NCI-H1694 treated with DMSO at 0.1 percent for 48 hours (cell line): ENCODE measurements at places on chromosomes 3 and 15.

DNA sequence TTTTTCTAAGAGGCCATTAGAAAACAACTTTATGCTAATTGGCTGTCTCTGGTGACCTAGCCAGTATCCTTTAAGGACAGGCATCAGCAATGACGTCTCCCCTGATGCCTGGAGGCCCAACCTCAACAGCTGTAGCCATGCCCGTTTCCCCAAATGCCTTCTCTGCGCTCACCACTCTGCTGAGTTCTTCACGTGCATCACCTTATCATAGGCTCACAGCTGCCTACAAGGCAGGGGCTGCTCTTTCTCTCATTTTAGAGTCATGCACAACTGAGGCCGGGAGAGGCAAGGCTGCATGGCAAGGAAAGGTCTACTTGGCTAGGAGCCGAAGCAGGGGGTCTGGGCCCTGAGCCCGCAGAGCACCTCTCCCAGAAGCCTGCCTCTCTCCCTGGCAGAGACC lies 43.9 kb upstream of the SEC13 start:
- no peak for DNase-seq

- no peak for DNase-seq
Measured at GRCh38 chr3:71722693-71723092, 2.5 kb downstream of the EIF4E3 start.

DNA sequence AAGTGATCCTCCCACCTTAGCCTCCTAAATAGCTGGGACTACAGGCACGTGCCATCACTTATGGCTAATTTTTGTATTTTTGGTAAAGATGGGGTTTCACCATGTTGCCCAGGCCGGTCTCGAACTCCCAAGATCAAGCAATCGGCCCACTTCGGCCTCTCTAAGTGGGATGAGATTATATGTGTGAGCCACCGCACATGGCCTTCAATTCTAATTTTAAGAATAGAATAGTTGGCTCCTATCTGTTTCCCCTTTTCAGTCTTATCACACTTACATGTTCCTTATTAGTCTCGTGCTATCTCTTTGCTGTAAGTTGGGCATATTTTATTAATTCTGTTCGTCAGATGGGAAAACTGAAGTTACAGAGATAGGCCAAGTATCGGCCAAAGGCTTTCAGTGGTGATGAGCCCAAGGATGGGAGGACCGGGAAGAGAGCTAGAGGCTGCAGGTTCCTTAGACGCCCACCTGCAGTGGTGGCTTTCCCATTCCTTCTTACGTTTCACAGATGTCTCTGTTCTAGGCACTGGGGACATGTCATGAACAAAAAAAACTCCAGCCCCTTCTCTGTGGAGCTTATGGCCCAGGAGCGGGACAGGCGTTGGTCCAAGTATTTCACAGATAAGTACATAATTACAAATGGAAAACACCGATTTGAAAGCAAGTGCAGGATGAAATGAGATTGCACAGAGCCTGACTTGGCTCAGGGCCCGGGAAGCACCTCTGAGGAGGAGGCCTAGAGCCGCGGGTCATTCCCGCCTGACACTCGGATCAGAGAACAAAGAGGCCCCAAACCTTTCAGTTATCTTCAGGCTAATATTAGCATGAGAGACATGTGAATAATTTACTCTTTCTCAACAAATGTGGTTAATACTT lies 91.1 kb upstream of the KLF13 start:
- DNase-seq: no peak

- no peak for DNase-seq
Measured at GRCh38 chr3:186976837-186977750, 46.8 kb downstream of the ST6GAL1 start.

DNA sequence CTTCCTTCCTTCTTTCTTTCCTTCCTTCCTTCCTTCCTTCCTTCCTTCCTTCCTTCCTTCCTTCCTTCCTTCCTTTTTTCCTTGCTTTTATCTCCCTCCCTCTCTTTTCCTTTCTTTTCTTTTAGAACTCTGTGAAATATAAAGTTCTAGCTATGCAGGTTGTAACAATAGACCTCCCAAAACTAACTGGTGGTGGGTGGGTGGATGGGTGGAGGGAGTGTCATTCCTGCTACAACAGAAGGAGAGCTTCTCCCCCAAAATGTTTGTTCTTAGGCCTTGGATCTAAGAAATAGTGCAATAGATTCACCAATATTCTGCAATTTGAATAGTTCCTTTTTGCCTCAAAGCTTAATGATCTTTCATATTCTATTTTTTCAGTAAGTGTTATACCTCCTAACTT lies 215.9 kb downstream of the GAP43 start:
- no peak for DNase-seq

DNA sequence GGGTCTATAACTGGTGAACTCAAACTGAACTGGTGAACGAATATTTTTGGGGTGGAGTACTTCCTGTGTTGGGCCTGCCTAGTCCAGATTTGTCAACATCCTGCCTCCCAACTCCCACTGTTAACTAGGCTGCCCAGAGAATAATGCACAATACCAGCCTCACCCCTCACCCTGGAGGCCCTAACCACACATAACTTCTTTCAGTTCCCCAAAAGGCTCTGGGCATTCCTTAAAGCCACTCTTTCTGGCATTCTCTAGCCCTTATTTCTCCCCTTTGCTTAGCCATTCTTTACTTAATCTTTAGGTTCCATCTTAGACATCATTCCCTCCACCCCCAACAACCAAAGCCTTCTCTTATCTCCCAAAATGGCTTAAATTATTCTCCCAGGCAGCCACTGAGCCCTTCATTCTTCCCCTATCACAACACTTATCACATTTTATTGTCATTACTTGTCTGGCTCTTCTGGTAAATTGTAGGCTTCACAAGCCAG lies 9.1 kb upstream of the SEC11A start:
- no peak for DNase-seq

GRCh38 chr3:23738944-23739343 lies 66.8 kb upstream of the UBE2E1 start:
- DNase-seq: no peak

DNA sequence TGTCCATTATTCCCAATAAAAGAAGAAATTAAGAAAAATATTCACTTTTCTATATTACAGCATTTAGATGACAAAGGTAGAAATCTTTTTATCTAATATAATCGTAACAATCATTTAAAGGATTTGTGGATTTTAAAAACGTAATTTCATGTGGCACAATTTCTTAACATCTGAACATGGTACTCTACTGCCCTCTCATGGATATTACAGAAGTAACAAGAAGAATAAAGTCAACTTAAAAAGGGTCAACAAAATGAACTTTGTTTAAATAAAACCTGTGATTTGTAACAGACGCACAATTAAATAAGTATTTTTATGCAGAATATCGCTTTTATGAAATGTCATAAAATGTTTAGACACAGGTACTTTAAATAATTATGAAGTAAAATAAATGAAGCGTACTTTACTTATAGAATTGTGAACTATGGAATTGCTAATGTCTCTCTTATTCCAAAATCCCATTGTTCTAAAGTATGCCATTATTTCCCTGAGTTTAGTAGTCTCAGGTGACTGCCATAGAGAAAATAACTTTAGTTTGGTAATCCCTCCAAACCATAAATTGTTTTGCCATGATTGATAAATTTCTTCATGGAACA lies 366.8 kb upstream of the ZNF385D start:
- peak; percentile 30 for DNase-seq

GRCh38 chr3:117936159-117936558 lies 1098.5 kb downstream of the IGSF11 start:
- no peak for DNase-seq

GRCh38 chr3:108472001-108472591 lies 38.3 kb downstream of the MYH15 start:
- no peak for DNase-seq

GRCh38 chr3:52733256-52733891 lies 27.5 kb downstream of the SPCS1 start:
- DNase-seq: no peak

DNA sequence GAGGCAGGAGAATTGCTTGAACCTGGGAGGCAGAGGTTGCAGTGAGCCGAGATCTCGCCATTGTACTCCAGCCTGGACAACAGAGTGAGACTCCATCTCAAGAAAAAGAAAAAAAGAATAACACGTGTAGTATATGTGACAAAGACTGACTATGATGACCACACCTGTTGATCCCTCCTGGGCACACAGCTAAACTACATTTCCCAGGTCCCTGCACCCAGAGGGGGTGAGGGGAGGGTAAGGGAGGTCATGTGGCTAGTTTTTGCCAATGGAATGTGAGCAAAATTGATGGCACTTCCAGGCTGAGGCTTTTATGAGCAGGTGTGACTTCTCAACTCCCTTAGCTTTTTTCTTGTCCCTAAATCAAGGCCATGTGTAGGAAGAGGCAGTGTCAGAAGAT lies 58.2 kb downstream of the KLHL6 start:
- DNase-seq: no peak

DNA sequence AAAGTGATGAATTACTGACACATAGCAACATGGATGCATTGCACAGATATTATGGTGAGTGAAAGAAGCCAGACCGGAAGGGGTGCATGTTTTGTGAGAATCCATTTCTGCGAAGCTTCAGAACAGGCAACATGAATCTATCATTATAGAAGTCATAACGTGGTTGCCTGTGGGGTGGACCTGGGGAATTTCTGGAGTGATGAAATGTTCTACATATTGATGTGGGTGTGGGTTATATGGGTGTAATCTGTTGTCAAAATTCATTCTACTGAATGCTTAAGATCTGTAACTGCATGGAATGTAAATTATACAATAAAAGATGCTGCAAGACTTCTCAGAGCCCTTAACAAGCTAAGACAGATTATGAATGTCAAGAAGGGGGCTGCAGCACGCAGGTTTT lies 25.2 kb upstream of the TSPAN3 start:
- no peak for DNase-seq

DNA sequence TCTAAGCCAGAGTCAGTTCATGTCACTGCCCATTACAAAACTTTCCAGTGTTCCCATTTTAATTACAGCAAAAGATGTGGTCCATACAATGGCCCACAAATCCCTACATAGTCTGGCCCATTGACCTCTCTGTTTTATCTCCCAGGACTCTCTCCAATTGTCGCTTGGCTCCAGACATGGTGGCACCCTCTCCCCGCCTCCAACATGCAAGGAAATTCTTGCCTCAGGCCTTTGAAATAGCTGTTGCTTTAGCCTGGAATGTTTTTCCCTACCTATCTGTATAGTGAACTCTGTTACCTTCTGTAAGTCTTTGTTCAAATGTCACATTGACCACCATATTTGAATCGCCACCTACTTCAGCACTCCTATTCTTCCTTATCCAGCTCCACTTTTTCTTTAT lies 377.3 kb upstream of the MCTP2 start:
- DNase-seq: no peak

DNA sequence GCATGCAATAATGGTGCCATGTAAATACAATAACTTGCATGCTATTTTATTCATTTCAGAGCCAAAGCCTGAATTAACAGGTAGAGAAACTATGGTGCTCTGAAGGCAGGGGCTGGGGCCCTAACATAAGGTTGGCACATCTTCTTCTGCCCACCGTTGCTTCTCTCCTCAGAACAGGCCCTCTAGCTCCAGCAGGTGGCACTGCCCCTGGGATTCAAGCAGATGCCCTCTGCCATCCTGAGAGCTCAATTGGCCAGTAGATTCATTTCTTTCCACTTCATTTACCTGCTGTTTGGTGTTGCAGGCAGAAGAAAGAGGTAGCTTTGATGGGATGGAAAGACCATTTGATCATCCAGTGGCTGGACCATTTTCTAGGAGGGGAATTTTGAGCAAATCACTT lies 130.5 kb downstream of the FOXB1 start:
- no peak for DNase-seq

DNA sequence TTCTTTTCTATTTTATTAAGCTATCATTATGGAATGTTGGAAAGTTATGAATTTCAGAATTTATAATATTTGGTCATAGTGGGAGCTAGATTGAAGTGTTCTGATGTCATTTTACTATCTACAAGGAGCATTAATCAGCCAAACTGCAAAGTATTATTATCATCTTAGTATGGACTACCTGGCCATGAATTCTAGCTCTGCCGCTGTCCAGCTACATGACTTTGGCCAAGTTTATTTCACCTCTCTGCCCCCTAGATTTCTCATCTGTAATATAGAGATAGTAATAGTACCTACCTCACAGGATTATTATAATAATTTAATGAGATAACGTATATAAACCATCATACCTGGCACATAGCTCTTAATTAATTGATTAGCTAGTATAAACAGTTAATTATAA lies 27.8 kb upstream of the ABHD10 start:
- no peak for DNase-seq

DNA sequence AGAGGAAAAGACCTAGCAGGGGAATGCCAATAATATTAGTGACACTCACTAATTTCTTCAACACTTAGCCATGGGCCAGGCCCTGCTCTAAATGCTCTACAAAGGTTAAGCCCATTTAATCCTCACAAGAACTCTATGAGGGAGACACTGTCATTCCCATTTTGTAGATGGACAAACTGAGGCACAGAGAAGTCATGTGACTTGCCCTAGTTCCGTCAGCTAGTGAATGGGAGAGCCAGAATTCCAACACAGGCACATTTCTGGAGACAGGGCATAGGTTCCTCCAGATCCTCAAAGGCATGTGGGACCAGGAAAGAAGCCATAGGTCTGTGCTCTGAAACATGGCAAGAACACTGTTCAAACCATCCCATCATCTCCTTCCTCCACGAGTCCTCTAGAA lies 31.5 kb downstream of the LOXL1 start:
- no peak for DNase-seq

GRCh38 chr15:67185621-67186225 lies 68.7 kb downstream of the AAGAB start:
- no peak for DNase-seq

GRCh38 chr3:122058294-122058693 lies 3.1 kb downstream of the CD86 start:
- no peak for DNase-seq

DNA sequence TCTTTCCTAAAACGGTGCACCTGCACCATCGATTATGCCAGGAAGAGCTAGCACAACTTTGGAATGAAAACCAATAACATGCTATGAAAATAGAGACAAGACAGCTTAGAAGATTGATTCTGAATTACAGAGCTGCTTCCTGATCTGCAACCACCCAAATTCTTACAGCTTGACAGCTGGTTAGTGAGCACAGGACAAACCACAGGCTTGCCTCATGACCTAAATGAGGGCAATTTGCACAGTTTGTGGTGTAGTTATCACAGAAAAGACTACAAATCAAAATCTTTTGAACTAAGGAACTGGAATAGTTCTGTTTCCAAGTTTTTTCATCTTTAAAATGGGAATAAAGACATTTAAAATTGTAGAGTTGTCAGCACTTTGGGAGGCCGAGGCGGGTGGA lies 533.5 kb downstream of the NAALADL2 start:
- DNase-seq: no peak

DNA sequence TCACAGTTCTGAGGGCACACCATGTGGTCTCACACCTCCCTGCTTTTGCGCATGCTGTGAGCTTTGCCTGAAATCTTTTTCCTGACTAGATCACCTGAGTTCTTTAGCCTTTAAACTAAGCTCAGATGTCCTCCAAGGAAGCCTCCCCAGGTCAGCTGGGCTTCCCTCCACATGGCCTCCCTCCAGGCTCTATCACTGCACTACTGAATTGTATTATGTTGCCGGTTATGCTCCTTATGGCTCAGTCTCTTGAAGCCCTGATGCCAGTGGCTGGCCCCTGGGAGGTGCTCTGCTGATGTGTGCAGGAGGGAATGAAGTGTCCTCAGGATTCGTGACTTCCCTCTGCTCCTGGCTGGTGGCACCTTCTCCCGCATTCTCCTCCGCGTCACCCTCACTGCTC lies 93.3 kb upstream of the BLM start:
- no peak for DNase-seq
